Activated CD8-positive, alpha-beta memory T cell treated with anti-CD3 and anti-CD28 coated beads for 1 hour (primary cell): ENCODE measurements at places on chromosomes 6 and 20.

DNA sequence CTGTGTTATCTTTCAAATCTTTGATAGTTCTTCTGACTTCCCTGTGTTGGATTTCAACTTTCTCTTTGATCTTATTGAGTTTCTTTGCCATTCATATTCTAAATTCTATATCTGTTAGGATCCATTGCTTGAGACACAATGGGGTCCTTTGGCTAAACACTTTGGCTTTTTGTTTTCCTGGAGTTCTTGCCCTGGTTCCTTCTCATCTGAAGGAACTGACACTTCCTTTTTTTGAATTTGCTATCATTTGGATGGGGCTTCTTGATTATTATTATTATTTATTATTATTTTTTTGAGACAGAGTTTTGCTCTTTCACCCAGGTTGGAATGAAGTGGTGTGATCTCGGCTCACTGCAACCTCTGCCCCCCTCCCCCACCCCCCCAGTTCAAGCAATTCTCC is 30.1 kb upstream of the EIF2S2 start:
- no peak for DNase-seq

DNA sequence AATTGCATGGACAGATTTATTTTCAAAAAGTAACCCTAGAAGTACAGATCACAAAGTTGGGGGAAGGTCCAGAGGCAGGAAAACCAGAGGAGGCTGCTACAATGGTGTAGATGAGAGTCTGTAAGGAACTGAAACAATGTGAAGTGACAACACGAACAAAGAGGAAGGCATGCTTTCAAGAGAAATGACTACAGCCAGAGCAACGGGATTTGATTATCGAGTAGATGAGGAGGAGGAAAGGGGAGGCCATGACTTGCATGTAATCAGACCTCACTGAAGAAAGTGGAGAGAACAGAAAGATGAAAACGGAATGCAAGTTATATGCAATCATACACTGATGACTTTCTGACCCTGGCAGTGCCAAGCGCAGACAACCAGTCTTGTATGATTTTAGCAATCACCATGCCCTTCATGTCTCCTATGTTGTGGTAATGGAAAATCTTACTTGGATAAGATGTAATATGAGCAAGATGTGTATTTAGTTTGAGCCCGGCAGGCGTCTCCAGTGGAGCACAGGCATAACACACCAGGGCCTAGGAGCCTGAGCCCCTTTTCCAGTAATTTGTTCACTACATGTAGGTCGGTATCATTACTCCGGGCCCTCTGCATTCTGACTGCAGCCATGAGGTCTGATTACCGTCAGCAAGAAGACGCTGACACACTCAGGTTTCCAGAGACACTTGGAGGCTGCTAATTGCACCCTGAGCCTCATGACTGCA is 34.0 kb upstream of the FAM83C start:
- DNase-seq = no peak

- no peak for DNase-seq
These were observed 39.3 kb downstream of the DTNBP1 start for GRCh38 chr6:15623276-15624116.

- no peak for DNase-seq
These were observed 62.0 kb upstream of the BCLAF1 start for GRCh38 chr6:136351518-136352110.

DNA sequence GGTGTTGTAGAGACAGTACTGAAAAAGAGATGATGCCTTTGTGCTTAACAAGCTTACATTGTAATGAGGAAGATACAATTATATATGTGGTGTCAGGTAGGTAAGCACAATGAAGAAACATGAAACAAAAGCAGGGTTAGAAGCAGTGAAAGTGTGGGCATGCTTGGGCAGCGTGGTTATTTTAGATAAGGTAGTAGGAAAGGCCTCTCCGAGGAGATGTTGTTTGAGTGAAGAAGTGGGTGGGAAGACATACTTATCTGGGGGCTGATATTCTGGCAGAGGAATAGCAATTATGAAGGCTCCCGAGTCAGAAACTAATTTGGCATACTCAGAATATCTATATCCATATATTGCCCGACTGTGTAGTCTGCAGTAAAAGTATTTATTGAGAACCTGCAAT is 4.7 kb downstream of the CDKAL1 start:
- DNase-seq = no peak

GRCh38 chr6:56091159-56091869 is 156.1 kb downstream of the COL21A1 start:
- no peak for DNase-seq

DNA sequence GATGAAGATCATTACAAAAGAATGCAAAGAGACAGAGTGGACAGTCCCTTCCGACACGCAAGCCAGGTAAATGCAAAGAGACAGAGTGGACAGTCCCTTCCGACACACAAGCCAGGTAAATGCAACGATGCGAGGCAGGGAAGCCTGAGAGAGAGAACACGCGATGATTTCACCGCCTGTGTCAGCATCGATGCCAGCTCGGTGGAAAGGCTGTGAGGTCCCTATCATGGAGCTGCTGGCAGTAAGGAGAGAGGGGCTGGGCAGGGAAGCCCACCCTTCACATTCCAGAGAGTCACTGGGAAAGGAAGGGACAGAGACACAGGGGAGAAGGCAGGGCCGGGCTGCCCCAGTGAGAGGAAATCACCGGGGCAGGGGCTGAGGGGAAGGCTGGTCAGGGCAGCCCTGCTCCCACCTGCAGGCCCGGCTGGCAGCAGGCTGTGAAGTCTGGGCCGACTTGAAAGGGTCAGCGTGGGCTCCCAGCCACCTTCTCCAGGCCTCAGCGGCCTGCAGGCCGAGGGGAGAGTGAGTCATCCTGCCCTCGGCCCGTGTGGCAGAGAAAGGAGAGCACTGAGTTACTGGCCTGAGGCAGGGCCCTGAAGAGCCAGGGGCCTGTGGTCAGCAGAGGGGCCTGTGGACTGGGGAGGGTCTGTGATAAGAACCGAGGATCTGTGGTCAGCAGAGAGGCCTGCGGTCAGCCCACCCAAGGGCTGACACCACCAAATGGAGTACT is 80.4 kb downstream of the DACT2 start:
- DNase-seq = no peak

GRCh38 chr20:24032400-24032898 is 43.9 kb upstream of the GGTLC1 start:
- no peak for DNase-seq

- no peak for DNase-seq
These were observed 8.4 kb upstream of the COL20A1 start for GRCh38 chr20:63284544-63284949.

- no peak for DNase-seq
These were observed 13.4 kb downstream of the MTFR2 start for GRCh38 chr6:136236466-136237293.

- DNase-seq = no peak
These were observed 5.1 kb downstream of the RING1 start for GRCh38 chr6:33213166-33213988.

DNA sequence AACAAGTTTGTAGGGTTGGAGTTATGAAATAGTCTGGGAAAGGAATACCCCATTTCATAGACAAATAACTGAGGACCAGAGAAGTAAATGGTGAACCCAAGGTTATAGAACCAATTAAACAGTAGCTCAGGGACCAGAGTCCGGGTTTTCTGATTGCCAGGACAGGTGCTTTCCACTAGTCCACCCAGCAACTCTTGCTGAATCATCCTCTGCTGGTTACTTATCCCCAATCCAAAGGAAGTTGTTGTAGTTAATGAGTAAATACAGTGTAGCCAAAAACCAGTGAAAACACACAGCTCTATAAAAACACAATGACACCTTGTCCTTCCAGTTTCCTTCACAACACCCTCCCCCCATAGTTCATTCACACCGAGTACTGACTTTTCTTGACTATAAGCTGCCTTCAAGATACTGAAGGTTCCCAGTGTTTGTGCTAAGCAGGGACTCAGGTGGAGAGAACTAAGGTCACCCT is 766 bp upstream of the TINAG start:
- no peak for DNase-seq

DNA sequence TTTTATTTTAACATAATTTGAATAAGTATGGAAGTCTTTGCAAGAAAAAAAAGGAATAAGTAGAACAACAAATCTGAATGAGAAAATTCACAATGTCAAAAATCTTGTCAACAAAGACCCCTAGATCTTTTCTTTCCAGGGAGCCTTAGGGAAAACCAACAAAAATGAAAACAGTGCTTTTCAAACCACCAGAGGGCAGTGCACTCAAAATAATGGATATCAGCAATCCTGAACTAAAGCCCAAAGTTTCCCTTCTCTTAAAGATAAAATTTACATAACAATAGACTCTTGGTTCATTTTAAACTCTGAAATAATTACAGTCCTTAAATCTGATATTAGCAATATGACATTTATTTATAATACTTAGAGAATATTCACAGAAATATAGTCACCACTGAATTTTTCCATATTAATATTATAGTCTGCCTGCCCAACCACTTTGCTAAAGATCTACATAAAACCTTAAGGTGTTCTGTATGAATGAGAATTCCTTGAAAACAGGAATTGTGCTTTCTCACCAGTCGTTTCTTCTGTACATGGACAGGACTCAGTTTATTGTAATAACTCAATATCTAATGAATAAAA is 105.3 kb upstream of the BMP5 start:
- no peak for DNase-seq

GRCh38 chr20:57568088-57568896 is 7.4 kb downstream of the PCK1 start:
- no peak for DNase-seq

GRCh38 chr6:125031385-125031784 is 69.1 kb downstream of the RNF217 start:
- no peak for DNase-seq

DNA sequence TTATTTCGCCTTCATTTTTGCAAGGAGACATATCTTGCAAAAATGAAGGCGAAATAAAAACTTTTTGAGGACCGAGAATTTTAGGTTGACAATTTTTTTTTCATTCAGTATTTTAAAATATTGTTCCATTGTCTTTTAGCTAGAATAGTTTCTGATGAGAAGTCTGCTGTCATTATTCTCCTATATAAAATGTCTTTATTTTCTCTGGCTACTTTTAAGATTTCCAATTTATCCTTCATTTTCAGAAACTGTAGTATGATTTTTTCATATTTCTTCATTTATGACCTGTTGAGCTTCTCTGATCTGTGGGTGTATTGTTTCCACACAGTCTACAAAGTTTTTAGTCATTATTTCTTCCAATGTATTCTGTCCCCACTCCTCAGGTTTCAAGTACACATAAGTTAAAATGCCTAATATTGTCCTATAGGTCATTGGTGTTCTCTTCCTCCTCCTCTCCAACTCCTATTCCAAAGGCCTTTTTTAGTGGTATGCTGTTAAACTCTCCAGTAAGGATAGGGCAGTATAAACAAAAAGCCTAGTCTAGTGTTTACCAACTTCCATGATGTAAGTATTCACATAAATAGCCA is 15.7 kb downstream of the AHI1 start:
- DNase-seq = no peak
